ENCODE measurements at places on chromosomes 6 and 20. TPM values are rescaled to one million over a fixed set of nuclear protein-coding genes. Genes with fewer than 3 reads are reported as not detected.

Gene C20orf204
- total RNA-seq = 0.54 TPM

Gene CDH4
- total RNA-seq = 7.8 TPM

Gene SLC17A2
- total RNA-seq = not detected

Gene NOX3
- not detected for total RNA-seq

Gene NMBR
- total RNA-seq = not detected

Data from A549 treated with RU486 at 1 μM for 4 hours (cell line).